ENCODE measurements at places on chromosomes 6 and 20.

DNA sequence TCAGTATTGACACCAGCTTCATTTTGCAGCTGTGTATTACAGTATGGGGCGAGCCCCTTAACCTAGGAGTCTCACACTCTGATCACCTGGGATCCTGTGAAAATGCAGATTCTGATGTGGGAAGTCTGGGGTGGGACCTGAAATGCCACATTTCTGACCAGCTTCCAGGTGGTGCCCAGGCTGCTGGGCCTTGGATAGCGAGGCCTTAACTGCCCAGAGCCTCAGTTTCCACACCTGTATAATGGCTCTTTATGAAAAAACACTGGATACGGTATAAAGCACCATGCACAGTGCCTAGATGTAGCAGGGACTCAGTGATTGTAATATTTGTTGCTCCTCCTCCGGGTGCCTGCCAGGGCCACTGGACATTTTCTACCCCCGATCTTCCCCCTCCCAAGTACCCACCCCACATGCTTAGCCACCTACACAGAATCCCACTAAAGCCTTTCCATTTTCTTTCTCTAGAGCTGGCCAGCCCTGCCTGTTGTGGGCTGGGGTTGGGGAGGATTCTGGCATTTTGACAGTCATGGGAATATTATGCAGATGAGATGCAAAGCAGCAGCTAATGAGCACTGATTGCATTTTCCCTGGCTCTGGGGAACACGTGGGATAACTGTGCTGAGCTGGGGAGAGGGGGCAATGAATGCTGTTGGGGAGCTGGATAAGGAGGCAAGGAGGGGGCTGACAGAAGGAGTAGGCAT is 44.8 kb downstream of the SPDEF start:
- no peak for DNase-seq

DNA sequence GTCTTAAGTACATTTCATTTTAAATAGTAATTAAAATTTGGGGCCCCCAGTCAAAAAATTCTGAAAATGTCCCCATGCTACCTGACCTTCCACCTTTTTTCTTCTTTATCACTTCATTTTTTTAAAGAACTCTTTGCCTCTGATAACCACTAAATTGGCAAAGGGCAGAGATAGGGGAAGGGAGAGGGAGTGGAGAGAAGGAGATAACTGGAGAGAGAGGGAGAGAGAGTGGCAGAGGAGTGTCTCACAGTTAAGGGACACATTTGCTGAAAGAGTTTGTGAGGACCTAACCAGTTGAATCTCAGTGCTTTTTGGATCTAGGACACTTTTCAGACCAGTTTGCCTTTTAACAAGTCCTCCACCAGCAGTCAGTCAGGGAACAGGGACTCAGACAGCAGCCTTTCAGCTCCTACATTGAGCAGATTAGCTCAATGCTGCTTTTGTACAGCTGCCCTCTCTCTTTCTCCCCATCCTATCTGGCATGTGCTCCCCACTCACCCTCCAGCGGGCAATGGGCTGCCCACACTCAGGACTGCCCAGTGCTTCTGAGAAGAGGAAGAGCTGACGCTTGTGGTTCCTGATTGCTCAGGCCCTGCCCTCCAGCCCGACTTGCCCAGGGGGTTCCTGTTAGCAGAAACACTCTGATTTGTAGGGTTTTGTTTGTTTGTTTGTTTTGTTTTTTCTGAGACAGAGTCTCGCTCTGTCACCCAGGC is 14.4 kb downstream of the ARMC2 start:
- DNase-seq = no peak

GRCh38 chr20:31701591-31701990 is 21.1 kb downstream of the BCL2L1 start:
- DNase-seq = no peak

GRCh38 chr20:2149507-2149906 is 47.9 kb downstream of the STK35 start:
- no peak for DNase-seq

- DNase-seq = no peak
Measured at GRCh38 chr6:18632670-18633410, 245.7 kb downstream of the RNF144B start.

GRCh38 chr6:33772902-33773472 is 15.9 kb downstream of the LEMD2 start:
- no peak for DNase-seq

DNA sequence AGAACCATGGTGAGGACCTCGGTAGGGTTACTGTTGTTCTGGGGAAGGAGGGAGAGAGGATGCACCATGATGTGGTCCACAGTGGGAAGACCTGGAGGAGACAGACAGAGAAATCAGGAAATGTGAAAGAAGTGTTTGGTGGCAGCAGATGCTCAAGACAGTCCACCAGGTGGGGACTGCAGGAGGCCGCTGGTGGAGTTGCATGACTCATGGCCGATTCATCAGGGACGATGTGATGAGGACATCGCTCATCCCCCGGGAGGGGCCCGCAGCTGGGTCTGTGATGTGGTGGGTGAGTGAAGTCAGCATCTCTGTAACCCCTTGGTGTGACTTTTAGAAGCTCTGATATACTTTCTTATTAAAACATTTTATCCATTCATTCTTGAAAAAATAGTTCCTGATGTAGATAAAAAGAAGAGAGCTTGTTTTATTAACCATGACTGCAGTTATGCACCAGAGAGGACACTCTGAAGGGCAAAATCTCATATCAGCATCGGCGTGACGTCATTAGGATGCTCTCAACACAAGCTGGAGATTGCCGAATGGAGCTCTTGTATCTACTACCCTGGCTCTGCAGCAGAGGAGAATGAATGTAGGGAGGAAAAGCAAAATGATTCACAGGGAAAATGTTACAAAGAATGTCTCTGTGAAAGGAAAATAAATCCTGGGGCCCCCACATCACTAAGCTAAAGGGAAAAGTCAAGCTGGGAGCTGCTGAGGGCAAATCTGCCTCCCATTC is 71.2 kb downstream of the RAMACL start:
- no peak for DNase-seq

- DNase-seq = no peak
Measured at GRCh38 chr6:106104941-106105340, 18.8 kb downstream of the PRDM1 start.
